ENCODE measurements at places on chromosomes 16 and 17. TPM values are rescaled to one million over a fixed set of nuclear protein-coding genes. Genes with fewer than 3 reads are reported as not detected.

The GDPD1 gene
- polyA plus RNA-seq, result 2.1 TPM

The KCNJ18 gene
- not detected for polyA plus RNA-seq

The TMC8 gene
- 1.8 TPM for polyA plus RNA-seq

The HS3ST3A1 gene
- 1.5 TPM for polyA plus RNA-seq

The OR1E2 gene
- not detected for polyA plus RNA-seq

The HSPB9 gene
- not detected for polyA plus RNA-seq

The TMEM100 gene
- 2.5 TPM for polyA plus RNA-seq

The AANAT gene
- 0.12 TPM for polyA plus RNA-seq

Data from sigmoid colon (tissue), 7 donors.